ENCODE measurements at places on chromosomes 2 and 18.

GRCh38 chr18:79579807-79580497 lies 99.7 kb upstream of the CTDP1 start:
- no peak for DNase-seq

DNA sequence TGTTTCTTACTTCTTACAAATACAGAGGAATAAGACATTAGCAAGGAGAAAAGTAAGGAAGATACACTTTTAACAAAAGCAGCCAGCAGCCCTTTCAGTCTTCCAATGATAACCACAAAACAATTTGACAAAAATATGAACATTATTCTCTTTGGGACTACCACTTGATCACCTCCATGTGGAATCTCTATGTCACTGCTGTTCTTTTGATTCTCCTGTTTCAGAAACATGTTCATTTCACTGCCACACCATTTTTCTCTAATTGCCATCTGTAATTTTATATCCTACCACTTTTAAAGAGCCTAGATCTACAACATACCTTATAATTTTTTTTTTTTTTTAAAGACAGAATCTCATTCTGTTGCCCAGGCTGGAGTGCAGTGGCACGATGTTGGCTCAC lies 10.9 kb downstream of the INO80D start:
- DNase-seq: no peak

GRCh38 chr2:151922845-151923666 lies 94.8 kb upstream of the ARL5A start:
- DNase-seq: no peak

DNA sequence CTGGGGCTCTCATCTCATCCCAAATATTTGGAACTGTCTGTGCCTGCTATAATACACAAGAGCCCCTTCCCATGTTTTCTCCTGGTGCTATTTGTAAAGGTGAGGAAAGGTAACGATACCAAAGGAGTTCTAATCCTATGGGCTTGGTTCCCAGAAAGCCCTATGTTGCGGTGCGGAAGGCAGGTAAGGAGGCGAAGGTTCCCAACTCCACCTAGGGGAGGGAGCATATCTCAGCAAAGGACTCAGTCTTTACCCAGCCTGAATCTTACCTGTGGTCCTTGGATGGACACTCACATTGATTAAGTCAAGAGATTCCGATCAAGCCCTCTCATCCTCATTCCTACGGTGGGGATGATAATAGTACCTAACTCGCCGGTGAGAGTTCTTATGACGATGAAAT lies 140.1 kb downstream of the BCL2 start:
- DNase-seq: no peak

DNA sequence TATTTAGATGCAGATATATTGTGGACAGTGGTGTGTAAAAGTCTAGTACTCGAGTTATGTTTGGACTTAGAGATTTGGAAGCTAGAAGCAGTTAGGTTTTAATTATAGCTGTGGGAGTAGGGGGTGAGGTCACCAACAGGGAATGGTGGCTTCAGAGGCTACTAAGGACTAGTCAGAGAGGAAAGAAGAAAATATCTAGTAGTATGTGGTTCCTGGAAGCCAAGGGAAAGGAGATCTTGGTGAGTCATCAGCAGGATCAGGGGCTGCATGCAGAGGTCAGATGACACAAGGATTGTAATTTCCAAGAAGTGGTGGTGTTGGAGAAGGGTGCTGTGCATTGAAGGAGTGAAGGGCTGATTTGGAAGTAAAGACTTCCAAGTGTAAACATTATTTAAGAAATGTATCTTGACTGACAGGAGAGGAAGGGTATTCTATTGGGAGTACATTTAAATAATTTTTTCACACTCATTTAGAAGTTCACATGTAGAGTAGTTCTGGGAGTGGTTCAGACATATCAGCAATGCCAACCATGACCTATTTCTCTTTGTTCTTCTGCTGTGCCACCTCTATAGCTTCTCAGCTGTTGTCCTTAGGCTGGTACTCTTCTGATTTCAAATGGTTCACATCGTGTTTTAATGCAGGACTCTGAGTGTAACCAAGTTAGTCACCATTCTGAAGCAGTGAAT lies 59.1 kb downstream of the ACSL3 start:
- no peak for DNase-seq

DNA sequence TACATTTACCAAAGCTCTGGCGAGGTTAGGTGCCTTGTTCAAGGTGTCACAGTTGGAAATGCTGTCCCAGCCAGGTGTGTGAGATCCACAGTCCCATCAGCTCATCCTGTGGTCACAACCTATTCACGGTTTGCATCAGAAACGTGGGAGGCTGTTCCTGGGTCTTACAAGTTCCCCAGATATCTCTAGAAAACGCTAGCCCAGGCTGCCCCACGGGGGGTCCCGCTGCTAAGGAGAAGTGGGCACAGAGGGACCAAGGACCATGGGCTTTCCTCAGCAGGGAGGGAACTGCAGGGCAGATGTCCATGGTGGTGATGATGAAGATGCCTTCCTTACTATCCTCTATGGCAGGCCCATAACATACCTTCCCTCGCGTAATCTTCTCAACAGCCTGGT lies 649 bp downstream of the FECH start:
- no peak for DNase-seq

DNA sequence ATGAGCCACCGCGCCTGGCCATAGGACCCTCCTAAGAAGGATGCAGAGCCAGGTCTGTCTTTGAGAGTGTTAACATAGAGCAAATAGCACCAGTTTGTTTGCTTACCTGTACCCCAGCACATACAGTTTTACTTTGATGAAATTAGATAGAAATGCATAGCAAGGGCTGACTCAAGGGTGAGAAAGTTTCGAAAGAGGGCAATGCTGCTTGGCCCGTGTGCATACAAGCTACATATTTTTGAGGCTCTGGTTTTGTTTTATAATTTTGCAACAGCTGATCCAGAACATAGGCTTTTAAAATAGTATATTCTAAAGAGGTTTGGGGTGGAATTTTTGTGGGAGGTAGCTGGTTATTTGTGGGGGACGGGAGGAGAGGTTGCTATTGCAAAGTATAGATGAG lies 151.7 kb downstream of the MCFD2 start:
- DNase-seq: no peak

- DNase-seq: no peak
Observed at GRCh38 chr2:224847961-224848850, 132.0 kb upstream of the CCDC195 start.

DNA sequence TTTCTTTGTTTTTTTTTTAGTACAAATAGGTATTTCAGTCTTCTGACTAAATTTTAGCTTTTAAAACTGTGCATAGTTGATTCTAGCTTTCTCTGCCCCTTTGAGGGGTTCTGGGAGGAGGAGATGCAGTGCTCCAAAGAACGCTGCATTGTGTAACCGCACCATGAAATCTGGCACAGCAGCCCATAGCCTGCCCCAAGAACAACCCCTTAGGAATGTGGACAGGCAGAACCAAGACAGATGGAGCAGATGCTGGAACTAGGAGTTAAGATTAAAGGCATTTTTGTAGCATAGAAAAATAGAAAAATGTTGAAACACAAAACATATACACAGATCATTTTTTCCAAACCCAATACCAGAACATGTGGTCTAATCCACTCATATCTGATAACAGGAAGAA lies 187.5 kb downstream of the SCG2 start:
- DNase-seq: no peak

DNA sequence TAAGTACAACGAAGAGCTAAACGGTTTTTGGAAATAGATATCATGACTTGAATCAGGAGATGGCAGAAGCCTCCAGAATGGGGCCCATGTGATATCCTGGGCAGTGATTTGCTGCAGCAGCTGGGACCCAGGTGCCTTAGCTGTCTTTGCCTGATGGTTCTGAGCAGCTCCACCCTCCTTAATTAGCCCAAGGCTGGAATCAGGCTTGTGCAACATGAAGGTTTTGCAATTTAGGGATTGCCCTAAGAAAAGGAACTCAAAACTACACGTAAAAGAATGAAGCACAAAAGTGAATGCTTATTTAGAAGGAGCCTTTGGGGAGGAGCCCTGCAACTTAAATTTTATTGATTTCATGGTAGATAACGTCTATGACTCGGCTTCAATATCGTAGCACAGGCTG lies 17.3 kb upstream of the CNDP2 start:
- no peak for DNase-seq

- no peak for DNase-seq
Observed at GRCh38 chr2:157061799-157062198, 195.7 kb upstream of the GALNT5 start.

DNA sequence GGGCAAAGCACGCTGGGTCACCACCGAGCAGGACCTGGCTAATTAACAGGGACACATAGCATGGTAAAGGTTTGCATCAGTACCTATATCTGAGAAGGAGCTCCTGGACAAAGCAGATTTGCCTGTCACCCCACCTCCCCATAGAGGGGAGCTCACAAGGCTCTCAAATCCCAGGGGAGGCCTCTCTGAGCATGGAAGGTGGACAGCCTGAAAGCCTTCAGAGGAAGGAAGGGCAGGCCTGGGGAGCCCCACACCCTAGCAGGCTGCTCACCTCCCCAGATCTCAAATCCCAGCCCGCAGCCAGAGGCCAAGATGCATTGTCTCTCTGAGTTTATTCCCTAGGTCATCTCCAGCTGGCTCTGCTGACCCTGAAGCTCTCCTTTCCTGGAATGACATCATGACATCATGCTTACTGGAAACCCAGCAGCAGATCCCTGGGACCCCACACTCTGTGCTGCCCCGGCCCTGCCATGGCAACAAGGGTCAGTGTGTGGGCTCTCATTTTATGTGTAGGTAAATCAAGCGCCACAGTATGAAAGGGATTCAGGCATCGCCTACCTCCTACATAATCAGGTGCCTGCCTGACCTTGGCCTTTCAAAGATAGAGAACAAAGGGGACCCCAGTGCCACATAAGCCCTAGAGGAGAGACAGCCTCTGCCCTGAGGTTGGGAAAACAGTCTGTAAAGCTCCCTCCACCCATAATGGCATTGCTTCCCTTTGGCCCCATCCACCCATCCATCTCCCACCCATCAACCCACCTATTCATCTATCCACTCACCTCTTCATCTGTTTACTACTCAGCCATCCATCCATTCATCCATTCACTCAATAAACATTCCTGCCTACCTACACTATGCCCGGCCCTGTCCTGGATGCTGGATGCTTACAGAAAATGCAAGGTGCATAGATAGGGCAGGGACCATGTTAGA lies 15.7 kb upstream of the TEX51 start:
- DNase-seq: no peak

- no peak for DNase-seq
Observed at GRCh38 chr18:10128921-10129501, 215.2 kb downstream of the VAPA start.

DNA sequence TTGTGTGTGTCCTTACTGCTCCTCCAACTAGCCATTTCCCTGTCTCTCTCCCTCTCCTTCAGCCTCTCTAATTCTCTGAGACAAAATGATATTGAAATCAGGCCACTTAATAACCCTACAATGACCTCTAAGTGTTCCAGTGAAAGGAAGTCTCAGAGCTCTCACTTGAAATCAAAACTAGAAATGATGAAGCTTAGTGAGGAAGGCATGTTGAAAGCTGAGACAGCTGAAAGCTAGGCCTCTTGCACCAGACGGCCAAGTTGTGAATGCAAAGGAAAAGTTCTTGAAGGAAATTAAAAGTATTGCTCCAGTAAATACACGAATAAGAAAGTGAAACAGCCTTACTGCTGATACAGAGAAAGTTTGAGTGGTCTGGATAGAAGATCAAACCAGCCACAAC lies 72.9 kb downstream of the PRKCE start:
- no peak for DNase-seq

Measured in stimulated activated CD4-positive, alpha-beta T cell treated with anti-CD3 and anti-CD28 coated beads, Interleukin-12 subunit alpha, Interleukin-12 subunit beta, amount 100 ng/mL, for 4 hours (primary cell).